ENCODE measurements at places on chromosomes 2 and 18.

DNA sequence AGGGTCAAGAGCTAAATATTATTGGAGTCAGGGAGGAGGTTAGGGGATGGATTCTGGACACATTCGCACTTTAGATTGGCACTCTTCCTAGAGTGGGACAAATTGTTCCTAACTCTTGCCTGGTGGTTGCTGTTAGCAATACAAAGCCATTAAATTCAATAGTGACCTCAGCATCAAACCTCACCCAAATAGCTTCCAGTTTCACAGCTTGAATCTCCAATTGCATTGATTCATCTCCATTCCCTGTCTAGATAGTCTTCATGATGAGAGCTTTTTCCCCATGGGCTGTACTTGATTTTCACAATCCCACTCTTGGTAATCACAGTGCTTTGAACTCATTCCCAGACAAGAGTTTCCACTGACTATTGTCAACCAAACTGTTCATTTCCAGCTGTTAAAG, 585.9 kb upstream of the SYT4 start:
- no peak for DNase-seq

DNA sequence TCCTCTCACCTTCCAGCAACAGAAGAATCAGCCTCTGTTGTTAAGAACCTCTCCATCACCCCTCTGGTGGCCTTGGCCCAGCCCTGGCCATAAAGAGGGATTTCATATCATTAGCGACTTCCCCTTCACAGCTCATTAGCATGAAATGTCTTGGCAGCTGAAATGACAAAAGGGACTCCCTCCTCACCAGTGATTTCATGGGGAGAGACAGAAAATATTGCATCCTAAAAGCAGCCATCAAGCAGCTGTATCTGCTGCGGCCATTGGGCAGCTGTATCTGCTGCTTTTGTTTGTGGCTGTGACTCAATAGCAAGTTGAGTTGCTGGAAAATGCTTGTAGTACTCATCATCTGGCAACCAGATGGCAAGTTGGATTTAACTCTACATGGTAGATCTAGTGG, 105.9 kb upstream of the RMDN2 start:
- DNase-seq: no peak

DNA sequence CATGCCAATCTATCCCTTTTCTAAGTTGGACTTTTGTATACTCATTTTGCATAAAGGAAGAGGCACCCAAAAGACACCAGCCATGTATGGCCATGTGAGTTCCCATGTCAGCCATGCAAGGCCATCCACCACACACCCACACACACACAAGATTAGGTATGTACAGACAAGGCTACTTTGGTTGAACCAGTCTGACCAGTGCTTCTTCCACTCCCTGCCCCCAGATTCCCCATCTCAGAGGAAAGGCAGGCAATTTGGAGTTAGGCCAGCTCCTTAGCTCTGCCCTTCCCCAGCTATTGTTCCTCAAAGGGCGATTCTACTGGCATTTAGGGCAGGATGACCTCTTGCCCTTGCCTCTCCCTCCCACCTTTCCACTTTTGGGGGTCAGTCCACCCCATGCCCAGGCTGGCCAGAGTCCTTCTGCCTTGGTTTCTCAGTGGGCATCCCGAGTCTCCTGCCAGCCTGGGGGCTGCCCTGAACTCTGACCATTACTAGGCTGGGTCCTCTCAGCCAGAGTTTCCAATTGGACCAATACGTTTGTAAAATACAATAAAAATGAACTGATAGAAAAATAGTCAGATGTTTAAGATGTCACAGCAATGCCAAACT, 101.1 kb downstream of the ZBTB7C start:
- DNase-seq: no peak

DNA sequence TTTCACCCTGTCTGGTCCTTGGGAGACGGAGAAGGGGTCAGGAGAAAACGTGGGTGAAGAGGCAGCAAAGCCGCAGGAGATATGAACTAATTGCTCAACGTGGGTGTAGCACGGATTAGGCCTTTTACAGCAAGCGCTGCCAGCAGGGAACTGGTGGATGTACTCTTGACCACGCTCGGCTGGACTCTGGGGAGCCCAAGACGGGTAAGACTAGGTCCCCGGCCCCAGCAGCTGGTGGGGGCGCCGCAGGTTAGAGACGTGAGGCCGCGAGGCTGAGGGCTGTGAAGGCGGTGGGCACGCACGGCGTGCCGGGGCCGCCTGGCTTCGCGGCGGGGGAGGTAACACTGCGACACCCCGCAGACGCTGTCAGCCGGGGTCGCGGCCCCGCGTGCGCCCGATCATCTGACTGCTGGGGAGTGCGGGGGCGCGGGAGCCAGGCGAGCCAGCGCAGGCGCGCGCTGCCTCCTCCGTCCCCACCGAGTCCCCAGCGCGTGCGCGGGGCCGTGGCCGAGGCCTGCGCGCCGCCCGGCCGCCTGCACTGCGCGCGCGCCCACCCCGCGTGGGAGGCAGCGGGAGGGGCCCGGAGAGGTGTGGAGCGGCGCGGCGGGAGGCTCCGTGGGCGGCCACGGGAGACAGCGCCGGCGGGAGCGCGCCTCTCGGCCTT, at the start of gene CLIP4:
Gene CLIP4 (plus strand): TSS at position 470 of the 664 bp plus-strand sequence. CDS start 5,974 bp downstream, outside the sequence.
- no peak for DNase-seq

GRCh38 chr2:100754951-100755350, 65.0 kb upstream of the NPAS2 start:
- DNase-seq: no peak

DNA sequence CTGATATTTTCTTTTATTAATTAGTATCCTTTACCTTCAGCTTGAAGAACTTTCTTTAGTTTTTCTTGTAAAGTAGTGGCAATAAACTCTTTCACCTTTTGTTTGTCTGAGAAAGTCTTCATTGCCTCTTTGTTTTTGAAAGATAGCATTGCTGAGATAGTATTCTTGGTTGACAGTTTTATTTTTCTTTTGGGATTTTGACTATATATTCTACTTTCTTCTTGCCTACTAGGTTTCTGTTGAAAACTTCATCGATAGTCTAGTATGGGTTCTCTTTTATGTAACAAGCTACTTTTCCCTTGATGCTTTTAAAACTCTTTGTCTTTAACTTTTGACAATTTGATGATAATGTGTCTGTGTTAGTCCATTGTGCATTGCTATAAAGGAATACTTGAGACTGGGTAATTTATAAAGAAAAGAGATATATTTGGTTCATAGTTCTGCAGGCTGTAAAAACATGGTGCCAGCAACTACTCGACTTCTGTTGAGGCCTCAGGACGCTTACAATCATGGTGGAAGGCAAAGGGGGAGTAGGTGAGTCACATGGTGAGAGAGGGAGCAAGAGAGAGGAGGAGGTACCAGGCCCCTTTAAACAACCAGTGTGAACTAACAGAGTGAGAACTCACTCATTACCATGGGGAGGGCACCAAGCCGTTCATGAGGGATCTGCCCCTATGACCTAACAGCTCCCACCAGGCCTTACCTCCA, 12.0 kb downstream of the CCDC150 start:
- DNase-seq: no peak

GRCh38 chr2:159226059-159226461, 60.4 kb downstream of the WDSUB1 start:
- no peak for DNase-seq

DNA sequence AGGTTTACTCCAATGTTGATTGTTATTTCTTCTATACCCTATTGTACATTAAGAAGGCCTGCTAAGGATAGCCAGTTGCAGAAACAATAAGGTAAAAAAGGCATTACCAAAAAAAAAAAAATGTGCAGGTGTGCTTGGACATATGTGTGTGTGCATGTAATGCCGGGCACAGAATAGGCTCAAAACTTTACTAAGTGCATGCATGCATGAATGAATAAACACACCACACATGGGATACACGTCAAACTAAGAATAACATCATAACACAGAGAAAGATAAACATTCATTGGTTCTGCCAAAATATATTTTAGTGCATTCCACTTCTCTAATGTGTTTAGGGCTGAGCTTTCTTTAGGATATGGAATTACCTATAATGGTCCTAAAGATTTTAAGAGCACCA, 298.2 kb downstream of the TCF4 start:
- no peak for DNase-seq

GRCh38 chr2:19815746-19816145, 86.0 kb downstream of the TTC32 start:
- no peak for DNase-seq

DNA sequence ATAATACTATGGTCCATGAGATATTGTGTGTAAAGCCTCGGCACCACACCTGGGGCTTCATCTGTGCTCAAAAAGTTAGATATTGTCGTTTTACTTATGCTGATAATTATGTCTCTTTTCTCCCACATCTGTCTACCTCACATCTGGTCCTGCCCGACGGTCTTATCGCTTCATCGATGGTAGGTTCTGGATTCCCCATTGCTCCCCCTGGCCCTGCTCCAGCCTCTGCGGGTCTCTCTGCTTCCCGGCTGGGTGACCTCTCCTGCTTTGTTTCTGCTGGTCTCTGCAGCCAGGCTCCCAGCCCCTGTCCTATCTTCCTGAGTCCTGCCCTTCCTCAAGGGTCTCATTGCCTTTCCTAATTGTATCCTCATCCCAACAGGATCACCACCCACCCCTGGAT, 294.2 kb downstream of the NDUFA10 start:
- no peak for DNase-seq

DNA sequence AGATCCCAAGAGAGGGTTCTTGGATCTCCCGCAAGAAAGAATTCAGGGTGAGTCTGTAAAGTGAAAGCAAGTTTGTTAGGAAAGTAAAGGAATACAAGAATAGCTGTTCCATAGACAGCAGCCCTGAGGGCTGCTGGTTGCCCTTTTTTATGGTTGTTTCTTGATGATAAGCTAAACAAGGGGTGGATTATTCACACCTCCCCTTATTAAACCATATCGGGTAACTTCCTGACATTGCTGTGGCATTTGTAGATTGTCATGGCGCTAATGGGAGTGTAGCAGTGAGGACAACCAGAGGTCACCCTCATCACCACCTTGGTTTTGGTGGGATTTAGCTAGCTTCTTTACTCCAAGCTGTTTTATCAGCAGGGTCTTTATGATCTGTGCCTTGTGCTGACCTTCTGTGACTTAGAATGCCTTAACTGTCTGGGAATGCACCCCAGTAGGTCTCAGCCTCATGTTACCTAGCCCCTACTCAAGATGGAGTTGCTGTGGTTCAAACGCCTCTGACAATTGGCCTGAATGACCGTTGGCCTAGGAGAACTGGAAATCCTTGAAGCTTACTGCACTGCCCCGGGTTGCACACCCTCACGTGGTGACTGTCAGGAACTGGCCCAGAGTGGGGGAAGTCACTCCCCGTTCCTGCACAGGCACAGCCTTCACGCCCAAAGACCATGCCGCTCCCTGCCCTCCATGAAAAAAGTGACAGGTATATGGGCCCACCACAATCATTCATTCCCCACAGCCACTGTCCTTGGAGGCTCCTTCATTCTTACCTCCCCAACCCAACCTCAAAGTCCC, 136.9 kb downstream of the SEPTIN10 start:
- DNase-seq: no peak

GRCh38 chr2:100502782-100503181, 32.5 kb downstream of the NMS start:
- DNase-seq: no peak

- no peak for DNase-seq
Observed at GRCh38 chr2:239464166-239465016, 63.6 kb upstream of the HDAC4 start.

GRCh38 chr2:108369153-108369552, 8.6 kb upstream of the SULT1C4 start:
- no peak for DNase-seq

DNA sequence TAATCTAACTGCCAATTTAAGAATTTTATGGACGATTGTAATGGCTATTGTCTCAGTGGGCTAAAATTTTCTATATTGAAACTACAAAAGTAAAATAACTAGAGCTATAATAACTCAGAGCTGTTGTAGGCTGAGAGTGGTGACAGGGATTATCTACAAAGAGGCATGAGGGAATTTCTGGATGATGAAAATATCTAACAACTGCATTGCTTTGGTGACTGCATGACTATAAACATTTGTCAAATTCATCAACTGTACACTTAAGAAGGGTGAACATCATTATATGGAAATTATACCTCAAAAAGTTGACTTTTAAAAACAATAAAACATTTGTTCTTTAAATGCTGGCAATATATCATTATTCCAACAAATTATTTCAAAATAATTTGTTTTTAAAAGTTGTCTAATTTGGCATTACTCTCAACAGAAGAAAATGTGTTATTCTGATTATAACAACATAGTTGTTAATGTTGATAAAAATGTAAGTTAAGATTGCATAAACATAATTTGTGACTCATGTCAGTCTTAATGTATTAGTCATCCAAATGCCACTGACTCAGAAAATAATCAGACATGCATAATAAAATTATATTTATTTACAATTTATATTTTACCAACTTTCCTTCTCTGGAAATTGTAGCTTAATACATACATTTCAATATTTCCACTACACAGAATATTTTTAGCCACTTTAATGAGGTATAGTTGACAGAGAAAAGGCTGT, 865.1 kb upstream of the VRK2 start:
- no peak for DNase-seq

- no peak for DNase-seq
Observed at GRCh38 chr2:70552501-70553333, 909 bp downstream of the TGFA start.

DNA sequence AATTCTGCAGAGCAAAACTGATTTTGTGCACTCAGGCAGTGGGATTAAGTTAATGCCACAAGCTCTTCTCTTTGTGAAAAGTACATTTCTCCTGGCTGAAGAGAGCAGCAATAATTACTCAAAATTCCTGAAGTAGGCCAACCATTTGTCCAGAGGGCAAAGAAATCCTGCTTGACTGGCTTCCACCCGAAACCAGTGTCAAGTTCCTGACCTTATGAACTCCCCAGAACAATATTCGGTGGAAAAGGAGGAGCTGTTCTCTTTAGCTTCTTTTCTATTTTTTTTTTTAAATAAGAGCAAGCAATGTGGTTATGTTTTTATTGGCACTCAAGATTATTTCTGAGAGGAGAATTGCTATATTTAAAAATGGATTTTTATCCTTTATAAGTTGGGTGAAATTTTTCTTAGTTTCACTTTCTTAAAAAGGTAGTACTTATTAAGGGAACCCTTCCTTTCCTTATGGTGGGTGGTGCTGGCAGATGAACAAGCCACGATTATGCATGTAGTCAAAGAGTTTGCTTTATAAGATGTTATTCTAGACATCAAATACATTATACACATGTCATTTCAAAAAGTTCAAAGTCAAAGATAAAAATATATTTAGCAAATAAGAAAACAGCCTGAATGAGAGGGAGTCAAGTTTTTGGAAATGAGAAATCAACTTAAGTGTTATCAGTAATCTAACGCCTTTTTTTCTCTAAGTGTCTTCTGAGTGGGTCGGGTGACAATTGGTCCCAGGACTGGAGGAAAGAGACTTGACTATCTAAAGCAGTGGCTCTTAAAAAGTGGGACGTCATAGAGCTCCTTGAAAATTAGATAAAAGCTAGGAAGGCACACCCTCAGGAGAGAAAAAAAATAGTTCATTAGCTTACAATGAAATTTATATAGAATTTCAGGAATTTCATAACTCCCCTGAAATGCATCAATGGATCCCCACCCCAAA, 194.5 kb downstream of the IKZF2 start:
- DNase-seq: no peak

GRCh38 chr18:57516056-57516455, 70.4 kb downstream of the FECH start:
- no peak for DNase-seq

Data from NCI-H2081 treated with DMSO at 0.1 percent for 48 hours (cell line).